Fibroblast of pulmonary artery (primary cell): ENCODE measurements at places on chromosomes 7 and 10.

DNA sequence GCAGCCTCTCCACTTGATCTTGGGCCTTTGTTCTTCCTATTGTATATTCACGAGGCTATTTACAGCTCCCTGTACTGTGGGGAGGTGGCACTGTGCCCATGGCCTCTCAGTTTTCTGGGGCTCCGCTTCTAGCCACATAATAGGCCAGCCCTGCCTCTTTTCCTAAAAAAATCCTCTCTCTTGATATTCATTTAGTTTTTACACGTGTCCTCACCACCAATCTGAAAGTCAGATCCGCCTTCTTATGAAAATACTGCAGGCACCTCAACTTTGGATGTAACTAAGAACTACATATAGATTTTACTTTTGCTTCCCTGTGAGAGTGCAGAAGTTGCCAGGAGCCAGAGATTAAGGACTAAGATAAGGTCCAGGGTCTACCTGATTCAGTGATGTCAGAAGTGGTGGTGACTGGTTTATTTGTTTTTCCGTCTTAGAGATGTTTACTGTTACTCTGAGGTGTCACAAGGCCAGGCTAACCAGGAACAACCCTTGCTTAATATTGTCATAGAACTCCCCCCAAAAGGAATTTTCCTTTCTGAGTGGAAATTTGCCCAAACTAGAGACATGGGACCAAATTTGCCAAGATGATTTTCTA, 7.8 kb downstream of the BAMBI start:
- no peak for DNase-seq

GRCh38 chr7:952548-953441, 1.7 kb downstream of the ADAP1 start:
- no peak for DNase-seq

DNA sequence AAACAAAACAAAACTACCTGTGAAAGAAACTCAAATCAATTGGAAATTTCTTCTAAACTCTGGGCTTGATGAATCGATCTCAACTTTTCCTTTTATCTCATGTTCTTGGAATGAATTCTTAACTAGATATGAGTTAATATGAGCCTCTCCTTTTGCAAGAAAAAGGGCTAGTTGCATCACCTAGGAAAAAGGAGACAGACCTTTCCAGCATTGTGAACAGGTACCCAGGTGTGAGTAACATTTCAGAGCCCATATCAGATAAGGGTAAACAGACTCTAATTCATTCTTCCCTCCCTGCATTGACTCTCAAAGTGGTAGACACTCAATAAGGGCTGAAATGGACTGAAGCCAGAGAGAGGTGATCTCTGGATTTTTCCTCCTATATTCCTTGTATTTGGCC, 103.8 kb upstream of the AGR3 start:
- DNase-seq, result no peak

DNA sequence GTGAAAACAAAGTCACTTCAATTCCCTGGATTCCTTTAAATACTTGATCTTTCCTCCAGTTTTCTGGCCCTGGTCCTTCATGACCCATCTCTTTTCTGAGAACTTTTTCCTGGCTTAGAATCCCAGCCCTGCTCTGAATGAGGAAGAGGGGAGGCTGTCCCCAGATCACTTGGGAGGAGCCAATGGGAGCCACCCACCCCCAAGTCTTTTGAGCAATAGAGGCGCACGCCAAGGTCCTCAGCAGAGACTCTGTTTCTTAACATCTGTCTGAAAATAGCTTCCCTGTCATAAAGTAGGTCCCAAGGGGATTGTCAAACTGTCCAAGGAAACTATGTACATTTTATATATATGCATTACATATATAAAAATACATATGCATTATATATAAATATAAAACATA, 126.8 kb downstream of the ADRA2A start:
- DNase-seq, result no peak

- no peak for DNase-seq
Measured at GRCh38 chr7:112361154-112361553, 89.1 kb upstream of the IFRD1 start.

DNA sequence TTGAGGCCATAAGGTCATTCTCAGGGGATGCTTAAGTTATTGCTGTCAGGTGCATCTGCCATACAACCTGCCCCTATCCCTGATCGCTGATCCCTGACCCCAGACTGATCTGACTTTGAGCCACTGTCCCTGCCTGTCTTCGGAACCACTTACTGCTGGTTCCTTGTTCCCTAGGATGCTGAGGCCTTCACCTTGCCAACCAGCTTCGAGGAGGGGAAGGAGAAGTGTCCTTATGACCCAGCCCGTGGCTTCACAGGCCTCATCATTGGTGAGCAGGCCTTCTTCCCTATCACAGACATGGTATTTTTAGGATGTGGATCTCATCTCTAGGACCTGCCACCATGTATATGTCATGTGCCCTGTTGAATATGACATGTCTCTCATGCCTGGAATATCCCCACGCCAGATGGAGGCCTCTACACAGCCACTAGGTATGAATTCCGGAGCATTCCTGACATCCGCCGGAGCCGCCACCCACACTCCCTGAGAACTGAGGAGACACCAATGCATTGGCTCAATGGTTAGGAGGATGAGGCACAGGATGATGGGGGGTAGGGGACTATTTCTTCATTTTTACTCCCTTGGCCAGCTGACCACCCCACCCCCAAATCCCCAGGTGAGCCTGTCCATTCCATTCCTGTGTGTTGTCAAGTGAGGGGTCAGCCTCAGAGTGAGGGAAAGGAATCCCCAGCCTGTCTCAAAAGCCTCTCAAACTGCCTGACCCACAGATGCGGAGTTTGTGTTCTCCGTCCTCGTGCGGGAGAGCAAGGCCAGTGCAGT, 9.0 kb downstream of the MRPL43 start:
- DNase-seq, result no peak

GRCh38 chr7:100490483-100491191, 6.9 kb downstream of the NYAP1 start:
- DNase-seq, result no peak

GRCh38 chr10:116121640-116122525, 151.1 kb downstream of the GFRA1 start:
- DNase-seq, result no peak

GRCh38 chr7:82185443-82185842, 258.1 kb downstream of the CACNA2D1 start:
- DNase-seq, result no peak

DNA sequence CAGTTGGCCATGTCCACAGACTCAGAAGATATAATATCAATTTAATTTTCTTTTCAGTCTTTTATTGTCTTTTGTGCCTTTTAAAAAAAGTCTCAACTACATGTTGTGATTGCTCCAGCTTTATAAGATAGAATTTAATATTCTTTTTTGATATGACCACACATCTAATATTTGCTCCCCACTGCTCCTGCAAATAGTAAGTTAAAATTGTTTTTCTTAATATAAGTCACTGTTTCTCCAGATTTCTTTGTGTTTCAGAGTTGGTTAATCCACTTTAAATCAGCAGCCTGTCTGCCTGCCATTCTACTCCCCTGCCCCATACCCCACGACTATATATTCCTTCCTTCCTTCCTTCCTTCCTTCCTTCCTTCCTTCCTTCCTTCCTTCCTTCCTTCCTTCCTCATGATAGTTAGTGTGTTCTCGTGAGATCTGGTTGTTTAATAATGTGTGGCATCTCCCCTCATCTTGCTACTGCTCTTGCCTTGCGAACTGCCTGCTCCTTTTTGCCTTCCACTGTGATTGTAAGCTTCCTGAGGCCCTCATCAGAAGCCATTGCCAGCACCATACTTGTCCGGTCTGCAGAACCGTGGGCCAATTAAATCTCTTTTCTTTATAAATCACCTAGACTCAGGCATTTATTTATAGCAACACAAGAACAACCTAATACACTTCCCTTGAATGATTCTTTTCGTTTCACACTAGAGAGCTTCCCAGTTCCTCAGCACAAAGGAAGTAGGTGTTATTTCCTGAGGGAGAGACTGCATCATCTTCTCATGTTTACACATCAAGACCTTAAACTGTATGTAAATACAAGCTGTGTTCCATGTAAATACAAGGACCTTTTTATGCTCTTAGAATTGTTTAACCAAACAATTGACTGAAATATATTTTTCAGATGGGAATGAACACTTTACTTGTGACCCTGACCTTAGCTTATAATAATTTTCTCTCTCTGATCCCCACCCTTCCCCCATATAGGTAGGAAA, 24.5 kb downstream of the TAS2R16 start:
- no peak for DNase-seq

DNA sequence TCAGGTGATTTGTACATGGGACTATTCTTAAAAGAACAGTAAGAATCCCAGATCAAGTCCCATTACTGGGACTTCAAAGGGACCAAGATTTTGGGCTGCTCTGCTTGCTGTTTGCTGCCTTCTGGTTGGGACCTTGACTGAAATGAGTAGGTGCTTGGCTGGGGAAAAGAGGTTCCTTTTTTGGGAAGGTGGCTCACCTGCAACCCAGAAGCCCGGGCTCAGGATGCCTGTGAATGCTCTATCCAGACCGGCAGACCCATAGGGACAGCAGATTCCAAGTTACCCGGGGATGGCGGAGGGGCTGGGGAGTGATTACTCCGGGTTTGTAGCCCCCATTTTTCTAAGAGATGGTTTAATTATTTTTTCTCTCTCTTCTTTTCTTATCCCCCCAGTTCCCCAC, 104.0 kb downstream of the CPXM2 start:
- no peak for DNase-seq

DNA sequence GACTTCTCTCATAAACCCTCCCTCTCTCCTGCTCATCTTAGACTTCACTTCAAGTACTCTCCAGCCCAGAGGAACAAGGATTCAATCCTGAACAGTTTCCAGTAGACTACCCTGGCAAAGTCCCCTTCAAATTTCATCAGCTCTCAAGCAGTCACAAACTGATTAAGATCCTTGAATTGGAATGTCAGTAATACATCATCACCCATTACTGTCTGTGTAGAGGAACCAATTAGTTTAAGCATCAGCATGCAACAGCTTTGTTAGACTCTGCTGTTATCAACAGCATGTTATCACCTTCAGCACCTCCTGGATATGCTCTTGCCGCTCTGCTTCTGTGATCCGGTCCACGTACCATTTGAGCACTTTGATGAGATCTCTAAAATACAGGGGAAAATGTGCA, 307.0 kb upstream of the IMMP2L start:
- no peak for DNase-seq

DNA sequence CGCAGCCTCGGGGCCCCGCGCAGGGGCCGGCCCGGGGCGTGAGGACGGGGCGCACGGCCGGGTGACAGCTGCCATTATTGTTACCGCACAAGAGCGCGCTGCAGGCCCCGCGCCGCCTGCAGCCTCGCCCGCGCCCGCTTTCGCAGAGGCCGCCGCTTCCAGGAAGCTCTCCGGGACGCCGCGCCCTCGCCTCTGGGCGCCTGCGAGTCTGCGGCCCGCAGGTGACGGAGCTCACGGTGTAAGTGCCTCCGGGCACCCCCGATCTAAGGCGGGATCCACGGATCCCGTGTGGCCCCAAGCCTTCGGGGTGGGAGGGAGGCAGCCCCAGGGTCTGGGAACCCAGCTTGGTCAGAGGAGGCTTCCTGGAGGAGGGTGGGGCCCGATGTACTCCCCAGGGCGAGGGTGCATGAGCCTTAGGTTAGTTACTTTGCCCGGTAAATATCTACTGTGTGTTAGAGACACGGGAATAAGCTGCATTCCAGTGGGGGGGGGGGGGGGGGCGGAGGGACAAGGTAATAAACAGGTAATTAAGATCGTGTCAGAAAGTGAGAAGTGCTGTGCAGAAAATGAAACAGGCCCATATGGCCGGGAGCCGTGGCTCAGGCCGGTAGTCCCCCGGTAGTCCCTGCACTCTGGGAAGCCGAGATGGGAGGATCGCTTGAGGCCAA, 638 bp downstream of the IQCE start:
- DNase-seq, result no peak

DNA sequence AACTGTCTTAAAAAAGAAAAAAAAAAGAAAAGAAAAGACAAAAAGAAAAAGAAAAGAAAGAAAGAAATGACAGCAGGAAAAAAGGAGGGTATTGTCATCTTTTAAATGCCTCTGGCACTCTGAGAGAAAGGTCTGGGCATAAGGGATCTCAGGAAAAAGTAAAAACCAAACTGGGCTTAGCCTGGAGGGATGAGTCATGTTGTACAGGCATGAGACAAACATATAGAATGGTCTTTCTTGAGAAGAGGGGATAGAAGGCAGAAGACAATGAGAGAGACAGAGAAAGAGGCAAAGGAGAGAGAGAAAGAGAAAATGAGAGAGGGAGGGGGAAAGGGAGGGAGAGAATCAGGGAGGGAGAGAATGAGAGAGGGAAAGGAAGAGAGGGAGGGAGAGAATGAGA, 32.3 kb upstream of the KCNMA1 start:
- DNase-seq, result no peak

- no peak for DNase-seq
Measured at GRCh38 chr10:23528419-23528818, 89.5 kb downstream of the OTUD1 start.

GRCh38 chr10:44042075-44042770, 342.7 kb downstream of the CXCL12 start:
- DNase-seq, result no peak

GRCh38 chr10:47259466-47259865, 40.5 kb upstream of the GDF10 start:
- DNase-seq, result no peak

DNA sequence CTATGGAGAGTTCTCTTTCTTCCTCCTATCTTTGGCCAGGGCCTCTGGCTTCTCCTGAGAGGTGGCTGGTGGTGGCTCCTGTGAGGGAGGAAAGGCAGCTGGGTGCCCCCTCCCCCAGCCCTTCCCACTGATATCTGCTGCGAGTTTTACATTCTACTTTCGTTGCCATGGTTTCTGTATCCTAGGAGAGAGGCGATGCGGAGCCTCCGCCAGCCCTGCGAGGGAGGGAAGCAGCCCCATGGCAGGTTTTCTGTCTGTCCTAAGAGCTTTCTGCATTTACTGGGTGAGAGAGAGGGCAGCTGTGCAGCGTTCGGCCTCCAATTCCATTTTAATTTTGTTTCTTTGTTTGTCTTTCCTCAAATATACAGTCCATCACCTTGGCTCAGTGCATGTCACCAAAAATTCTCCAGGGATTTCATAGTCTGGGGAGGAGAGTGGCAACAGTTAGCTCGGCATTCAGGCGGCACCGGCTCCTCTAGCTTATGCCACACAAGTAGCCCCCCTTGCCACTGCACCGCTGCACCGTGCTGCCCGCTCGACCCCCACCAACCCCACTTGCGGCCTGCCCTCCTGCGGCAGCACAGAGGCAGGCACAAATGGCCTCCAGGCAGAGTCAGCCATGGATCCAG, 20.4 kb downstream of the DNAJB12 start:
- DNase-seq, result peak; percentile 86

GRCh38 chr10:119289227-119289920, 82.0 kb downstream of the GRK5 start:
- no peak for DNase-seq

GRCh38 chr7:33979807-33980355, 74.5 kb downstream of the BMPER start:
- DNase-seq, result peak; percentile 87

DNA sequence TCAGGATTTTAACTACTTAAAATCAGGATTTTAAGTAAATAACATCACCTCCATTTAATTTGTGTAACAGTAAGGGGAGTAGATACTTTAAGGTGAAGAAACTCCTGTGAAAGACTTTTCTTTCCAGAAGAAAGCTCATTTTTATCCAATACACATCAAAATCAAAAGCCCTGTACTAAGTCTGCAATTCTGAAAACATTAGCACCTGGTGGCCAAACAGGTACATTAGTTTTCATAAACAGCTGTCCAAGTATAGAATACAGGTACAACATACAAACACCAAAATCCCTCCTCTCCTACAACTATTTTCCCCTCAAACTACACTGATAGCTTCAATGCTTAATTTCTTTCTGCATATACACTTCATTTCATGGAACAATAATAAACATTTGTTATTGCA, 22.9 kb downstream of the FAM3C start:
- no peak for DNase-seq

GRCh38 chr10:122484276-122485060, 23.1 kb downstream of the HTRA1 start:
- DNase-seq, result no peak
